ENCODE measurements at places on chromosomes 12 and 14.
A peak's percentile ranks its signal among the peaks of the same experiment; 100 is the strongest.

GRCh38 chr14:52402812-52403526 lies 88.9 kb downstream of the PTGER2 start:
- no peak for DNase-seq

DNA sequence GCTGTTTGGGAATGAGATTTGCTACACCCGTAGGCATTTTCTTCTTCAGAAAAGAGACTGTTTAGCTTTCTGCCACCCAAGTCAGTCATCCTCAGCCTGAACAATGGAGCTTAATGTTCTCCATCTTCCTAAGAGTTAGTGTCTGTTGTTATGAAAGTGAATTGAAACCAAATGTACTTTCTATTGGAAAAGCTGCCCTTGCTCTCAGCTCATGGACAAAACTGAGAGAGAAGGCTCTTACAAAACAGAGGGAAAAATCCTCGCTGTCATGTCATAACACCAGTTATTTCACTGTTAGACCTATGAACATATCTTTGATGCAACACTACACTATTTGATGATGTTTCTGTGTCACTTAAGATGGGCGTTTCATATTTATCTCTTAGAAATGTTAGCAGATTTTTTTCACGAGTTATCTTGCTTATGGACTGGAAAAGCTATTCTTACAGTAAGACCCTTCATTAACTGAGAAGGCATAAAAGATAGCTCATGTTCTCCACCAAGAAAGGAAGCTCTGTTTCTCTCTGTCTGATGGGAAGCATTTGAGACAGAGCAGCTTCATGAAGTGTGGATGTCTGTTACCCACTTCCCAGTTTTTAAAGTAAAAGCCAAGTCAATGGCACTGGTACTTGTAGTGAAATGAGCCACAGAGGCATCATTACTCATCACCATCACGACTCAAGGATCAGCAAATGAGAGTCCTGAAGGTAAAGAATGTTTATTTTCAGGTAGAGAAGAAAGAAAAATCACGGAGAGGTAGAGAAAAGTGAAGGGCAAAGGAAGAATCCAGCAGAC lies 483.9 kb downstream of the ZFP36L1 start:
- no peak for DNase-seq

DNA sequence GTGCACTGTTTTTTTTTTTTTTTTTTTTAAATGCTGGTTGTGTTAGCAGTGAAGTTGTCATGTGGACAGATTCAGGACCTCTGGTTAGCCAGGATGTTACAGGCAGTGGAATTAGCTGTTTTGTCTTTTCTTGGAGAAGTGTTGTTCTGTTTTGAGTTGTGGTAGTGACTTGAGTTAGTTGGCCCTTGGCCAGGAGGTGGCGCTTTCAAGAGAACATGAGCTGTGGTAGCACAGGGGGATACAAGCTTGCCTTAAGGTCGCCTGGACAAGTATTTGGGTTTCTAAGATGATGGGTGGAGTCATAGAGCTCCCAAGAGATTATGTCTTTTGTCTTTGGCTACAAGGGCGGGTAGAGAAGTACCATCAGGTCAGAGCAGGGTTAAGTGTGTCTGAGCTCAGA lies 33.3 kb upstream of the CCDC198 start:
- DNase-seq = no peak

- DNase-seq = peak; percentile 80
Measured at GRCh38 chr14:69701857-69702256, 65.1 kb upstream of the SRSF5 start.

DNA sequence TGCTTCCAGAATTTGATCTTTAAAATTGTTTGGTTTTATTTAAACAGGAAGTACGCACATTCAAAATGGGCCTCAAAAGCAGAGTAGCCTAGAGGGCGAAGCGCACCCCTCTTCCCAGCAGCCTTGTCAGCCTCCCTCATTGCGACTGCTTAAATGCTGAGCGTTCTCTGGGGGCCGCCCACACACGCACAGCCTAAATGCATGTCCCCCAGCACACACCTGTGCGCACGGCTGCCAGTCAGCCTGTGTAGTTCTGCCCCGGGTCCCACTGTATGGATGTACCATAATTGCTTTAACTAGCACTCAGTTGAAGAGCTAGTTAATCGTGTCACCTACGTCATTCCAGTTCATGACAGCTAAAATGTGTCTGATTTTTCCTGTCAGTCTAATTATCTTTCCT lies 79.3 kb downstream of the TESC start:
- no peak for DNase-seq

DNA sequence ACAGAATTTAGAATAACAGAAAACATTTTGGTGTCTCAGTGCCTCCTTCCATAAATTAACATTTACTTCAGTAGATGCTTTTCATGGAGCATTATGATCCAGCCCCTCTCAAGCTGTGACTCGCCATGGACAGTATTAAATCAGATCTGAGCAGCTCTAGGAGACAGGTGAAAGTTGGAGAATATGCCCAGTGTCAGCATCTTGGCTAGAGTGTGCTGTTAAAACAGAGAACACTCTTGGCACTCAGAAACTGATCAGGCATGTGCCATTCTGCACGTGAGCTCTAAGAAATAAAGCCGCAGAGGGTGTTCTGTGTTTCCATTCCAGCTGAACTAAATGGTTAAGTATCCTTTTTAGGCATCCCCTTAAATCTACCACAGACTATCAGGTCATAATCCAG lies 68.0 kb downstream of the DIP2B start:
- DNase-seq = no peak

- no peak for DNase-seq
Measured at GRCh38 chr14:31286456-31287293, 79.1 kb upstream of the HECTD1 start.

DNA sequence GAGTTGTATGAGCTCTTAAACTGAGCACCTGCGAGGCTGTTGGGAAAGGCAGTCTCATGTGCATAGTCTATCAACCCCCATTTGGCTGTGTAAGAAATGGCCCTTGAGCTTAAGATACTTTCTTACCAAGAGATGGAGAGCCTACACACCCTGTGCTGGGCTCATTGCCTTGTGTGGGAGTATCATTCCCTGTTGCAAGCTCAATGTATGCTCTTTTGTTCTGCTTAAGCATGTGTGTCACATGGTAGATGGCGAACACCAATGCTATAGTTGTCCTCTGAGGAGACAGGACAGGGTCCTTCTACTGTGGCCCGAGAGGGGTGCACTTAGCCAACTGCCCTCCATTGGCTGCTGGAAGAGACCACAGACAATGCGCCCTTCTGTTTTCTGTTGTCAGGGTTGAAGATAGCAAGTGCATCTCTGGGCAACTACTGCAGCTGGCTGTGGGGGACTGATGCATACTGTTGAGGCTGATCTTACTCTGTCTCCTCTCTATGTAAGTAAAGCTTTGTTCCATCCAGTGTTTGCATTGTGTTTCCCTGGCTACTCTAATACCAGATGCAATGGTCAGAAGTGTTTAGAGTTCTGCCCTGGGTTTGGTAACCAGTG lies 79.5 kb downstream of the PTPRB start:
- no peak for DNase-seq

GRCh38 chr12:132841151-132841550 lies 12.5 kb upstream of the GOLGA3 start:
- DNase-seq = no peak

- no peak for DNase-seq
Measured at GRCh38 chr14:50233166-50233950, 2.0 kb upstream of the SOS2 start.

GRCh38 chr14:84566109-84566508 lies 963.8 kb upstream of the FLRT2 start:
- no peak for DNase-seq

DNA sequence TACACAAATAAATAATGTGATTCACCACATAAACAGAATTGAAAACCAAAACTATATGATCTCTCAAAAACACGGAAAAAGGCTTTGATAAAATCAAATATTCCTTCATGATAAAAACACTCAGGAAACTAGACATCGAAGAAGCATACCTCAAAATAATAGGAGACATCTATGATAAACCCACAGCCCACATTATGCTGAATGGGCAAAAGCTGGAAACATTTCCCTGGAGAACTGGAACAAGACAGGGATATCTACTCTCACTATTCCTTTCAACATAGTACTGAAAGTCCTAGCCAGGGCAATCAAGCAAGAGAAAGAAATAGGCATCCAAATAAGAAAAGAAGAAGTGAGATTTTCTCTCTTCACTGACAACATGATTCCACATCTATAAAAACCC lies 371.5 kb upstream of the ATXN7L3B start:
- DNase-seq = no peak

GRCh38 chr12:129903092-129903945 lies 506 bp downstream of the TMEM132D start:
- no peak for DNase-seq

GRCh38 chr14:65296402-65296801 lies 116.1 kb upstream of the FUT8 start:
- no peak for DNase-seq

- DNase-seq = no peak
Measured at GRCh38 chr12:21989819-21990412, 48.7 kb upstream of the ABCC9 start.

GRCh38 chr12:123126294-123127181 lies 24.4 kb downstream of the PITPNM2 start:
- no peak for DNase-seq

GRCh38 chr12:48765753-48766162 lies 23.1 kb downstream of the ADCY6 start:
- DNase-seq = peak; percentile 8

- DNase-seq = no peak
Measured at GRCh38 chr12:4216187-4216927, 57.2 kb upstream of the CCND2 start.

GRCh38 chr12:47811072-47811396 lies 8.7 kb downstream of the HDAC7 start:
- no peak for DNase-seq

- DNase-seq = no peak
Measured at GRCh38 chr14:84446250-84446649, 1083.7 kb upstream of the FLRT2 start.

DNA sequence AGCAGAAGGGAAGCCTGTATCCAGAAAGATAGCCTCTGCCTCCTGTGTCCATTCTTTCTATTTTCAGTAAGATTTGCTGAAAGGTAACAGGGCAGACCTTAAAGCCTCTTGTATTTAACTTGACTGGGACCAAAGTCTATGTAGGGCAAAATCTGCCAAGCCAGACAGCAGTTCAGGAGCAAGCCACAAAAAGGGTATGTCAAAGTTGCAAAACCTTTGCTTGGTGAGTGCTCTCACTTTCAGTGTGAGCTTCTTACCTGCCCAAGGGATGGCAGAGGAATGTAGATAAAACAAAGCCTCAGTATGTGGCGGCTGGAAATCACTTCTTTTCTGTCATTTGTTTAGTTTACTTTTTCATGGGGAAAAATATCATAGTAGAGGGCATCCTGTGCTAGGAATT lies 63.1 kb downstream of the PLEKHG7 start:
- DNase-seq = no peak

DNA sequence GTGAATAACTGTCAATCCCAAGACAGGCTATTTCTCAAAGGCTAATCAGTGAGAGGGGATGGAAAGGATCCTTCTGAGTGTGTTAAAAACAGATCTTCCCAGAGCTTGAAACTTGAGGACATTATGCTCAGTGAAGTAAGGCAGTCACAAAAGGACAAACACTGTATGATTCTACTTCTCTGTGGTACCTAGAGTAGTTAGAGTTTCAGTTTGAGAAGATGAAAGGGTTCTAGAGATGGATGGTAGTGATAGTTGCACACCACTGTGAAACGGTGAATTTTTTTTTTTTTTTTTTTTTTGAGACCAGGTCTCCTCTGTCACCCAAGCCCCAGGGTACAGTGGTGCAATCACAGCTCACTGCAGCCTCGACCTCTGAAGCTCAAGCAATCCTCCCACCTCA lies 133.8 kb downstream of the SAMD4A start:
- DNase-seq = no peak

DNA sequence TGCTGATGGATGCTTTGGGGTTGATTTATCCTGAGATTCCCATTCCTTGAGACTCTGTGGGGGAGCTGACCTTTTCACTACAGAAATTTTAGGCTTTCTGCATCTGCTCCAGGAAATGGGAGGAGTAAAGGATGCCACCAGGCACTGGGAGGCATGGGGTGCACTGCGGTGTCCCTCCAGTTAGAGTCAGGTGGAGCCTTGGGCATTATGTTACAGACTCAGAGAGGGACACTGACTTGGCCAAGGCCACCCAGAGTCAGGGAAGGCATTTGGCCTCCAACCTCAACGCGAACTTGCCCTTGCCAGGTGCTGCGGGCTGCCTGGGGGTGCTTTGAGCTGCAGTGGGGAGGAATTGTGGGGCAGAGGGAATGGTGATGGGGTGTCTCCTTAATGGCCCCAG lies 58.0 kb upstream of the TBX3 start:
- no peak for DNase-seq

GRCh38 chr14:102509746-102510615 lies at the start of gene ANKRD9:
Gene ANKRD9 (minus strand): TSS chr14:102509776. CDS start chr14:102507889, 1,887 bp downstream.
- DNase-seq = peak; percentile 27

- no peak for DNase-seq
Measured at GRCh38 chr12:31007636-31008175, 66.0 kb upstream of the DDX11 start.

GRCh38 chr14:94386085-94387031 lies 2.0 kb downstream of the SERPINA1 start:
- no peak for DNase-seq

DNA sequence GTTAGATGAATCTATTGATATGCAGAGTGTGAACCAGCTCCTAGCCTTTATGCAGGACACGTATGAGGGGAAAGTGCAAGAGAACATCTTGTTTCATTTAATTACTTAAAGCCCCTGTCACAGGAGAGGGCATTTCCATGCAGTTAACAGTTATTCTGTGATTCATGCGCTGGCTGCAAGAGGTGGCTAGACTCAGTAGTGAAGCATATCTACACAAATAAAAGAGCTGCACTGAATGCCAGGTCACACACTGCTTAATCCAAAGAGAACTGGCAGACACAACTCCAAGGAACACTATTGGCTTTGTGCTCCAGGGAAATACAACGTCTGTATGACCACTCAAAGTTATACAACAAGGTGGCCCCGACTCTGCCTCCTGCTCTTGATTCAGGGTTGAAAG lies 394.1 kb downstream of the C12orf75 start:
- no peak for DNase-seq

Data from GF-D8 (cell line).